ENCODE measurements at places on chromosomes 2 and 18.

- no peak for DNase-seq
Observed at GRCh38 chr2:101327863-101328394, 19.4 kb upstream of the RNF149 start.

GRCh38 chr2:497770-498492 is 179.3 kb downstream of the TMEM18 start:
- no peak for DNase-seq

DNA sequence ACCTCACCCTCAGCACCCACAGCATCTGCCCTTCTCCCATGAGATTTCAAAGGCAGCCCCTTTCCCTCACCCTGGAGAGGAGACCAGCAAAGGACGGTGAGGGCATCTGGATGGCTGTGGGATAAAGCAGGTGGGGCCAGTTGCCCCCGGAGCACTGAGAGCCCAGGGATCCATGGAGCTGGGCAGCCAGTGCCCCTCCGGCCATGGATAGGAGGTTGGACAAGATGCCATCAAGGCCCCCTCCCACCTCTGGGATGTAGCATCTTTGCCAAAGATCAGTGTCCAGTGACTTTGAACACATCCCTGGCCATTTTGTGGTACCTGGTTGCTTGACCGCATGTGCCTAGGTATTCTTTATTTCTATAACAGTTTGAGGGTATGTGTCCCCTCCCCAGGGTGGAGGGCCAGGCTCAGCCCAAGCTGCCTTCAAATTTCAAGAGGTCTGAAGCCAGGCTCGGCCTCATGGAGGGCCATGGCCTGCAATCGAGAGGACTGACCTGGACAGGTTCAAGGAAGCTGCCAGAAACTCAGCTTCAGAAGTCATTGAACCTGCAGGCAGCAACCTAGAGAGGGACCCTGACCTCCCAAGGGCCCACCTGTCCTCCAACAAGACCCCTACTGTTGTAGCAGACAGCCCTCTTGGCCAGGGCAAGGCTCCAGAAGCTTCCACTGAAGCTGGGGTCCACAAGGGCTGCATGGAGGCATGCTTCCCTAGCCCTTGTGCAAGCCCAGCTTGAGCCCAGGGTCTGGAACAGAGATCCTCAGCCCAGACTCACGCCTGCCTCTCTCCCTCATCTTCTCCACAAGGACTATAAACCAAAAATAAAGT is 55.5 kb upstream of the BIN1 start:
- no peak for DNase-seq

- DNase-seq, result no peak
Observed at GRCh38 chr2:83665894-83666293, 793.2 kb downstream of the SUCLG1 start.

- no peak for DNase-seq
Observed at GRCh38 chr2:165141601-165142354, 62.1 kb downstream of the SCN3A start.

GRCh38 chr2:10304458-10305253 is 2.0 kb downstream of the HPCAL1 start:
- DNase-seq, result no peak

GRCh38 chr2:68292108-68292710 is 27.5 kb downstream of the CNRIP1 start:
- no peak for DNase-seq

- no peak for DNase-seq
Observed at GRCh38 chr2:215652388-215652787, 216.5 kb upstream of the FN1 start.

DNA sequence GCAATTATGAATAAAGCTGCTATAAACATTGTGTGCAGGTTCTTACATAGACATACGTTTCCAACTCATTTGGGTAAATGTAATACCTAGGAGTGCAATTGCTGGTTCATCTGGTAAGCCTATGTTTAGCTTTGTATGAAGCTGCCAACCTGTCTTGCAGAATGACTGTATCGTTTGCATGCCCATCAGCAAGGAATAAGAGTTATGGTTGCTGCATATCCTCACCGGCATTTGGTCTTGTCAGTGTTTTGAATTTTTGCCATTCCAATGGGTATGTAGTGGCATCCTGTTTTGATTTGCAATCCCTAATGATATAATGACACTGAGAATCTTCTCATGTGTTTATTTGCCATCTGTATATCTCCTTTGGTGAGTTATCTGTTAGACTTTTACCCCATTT is 20.7 kb downstream of the CCDC150 start:
- DNase-seq, result no peak

DNA sequence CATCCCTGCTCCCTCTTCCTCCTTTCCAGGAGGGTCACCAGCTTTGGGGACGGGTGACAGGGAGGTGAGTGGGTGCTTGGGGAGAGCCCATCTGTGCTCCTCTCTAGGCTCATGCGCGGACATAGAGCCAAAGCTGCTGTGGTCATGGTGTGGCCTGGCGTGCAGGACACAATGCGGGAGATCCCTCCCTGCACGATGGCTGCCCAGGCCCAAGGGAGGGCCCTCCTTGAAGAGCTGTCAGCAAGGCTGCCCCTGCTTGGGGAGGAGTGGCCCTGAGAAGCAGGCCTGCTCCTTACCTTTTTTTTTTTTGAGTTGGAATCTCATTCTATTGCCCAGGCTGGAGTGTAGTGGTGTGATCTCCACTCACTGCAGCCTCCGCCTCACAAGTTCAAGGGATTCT is 111.4 kb downstream of the DYSF start:
- DNase-seq, result no peak

- DNase-seq, result no peak
Observed at GRCh38 chr2:54065891-54066290, 49.5 kb upstream of the ACYP2 start.

DNA sequence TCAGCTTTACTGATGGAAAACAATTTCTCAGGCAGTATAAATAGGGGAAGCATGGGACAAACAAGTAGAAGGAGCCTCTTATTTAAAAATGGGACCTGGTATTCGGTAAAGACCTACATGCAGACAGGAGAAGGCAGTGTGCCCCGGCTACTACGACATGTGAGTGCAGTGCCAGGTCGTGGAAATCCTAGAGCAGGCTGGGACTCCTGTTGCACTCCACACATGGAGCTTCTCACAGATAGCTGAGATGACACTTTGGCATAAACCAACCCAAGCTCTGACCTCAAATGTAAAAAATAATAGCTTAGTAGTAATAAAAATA is 885 bp upstream of the DSEL start:
- DNase-seq, result no peak

DNA sequence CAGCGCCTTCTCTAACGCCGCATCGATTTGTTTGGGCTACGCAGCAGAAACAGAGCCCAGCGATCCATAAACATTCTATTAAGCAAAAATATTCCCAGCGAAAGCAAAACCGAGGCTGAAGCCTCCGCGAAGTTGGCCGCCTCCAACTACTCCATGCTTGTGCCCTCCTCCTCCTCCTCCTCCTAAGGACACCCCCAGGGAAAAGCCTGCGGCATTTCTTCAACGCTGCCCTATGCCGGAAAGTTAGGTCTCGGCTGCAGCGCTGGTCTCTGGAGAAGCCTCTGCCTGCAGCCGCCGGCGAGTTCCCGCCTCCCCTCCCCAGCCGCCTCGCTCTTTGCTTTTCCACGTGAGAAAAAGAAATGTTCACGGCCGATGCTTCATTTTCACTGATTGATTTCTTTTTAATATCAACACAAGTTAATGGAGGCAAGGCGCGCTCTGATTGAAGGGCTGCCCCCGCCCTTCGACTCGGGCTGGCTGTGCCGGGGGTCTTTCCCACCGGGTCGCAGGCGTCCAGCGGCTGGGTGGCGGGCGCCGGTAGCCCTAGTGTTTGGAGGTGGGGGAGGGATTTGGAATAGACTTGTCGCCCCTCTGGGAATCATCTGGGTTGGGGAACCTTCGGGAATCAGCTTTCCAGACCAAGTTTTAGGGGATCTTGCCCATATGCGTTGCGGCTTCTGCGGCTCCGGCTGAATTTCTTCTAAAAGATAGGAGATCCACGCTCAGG is 3.9 kb downstream of the NRP2 start:
- DNase-seq, result no peak

- no peak for DNase-seq
Observed at GRCh38 chr18:31230495-31230894, 67.8 kb upstream of the DSC1 start.

- no peak for DNase-seq
Observed at GRCh38 chr2:55153584-55154299, 78.4 kb downstream of the CLHC1 start.

- DNase-seq, result no peak
Observed at GRCh38 chr2:172097557-172098131, 5.1 kb downstream of the DLX2 start.

- DNase-seq, result no peak
Observed at GRCh38 chr2:119749477-119750012, 10.2 kb upstream of the PTPN4 start.

- DNase-seq, result no peak
Observed at GRCh38 chr2:232532419-232532818, 6.5 kb downstream of the CHRND start.

DNA sequence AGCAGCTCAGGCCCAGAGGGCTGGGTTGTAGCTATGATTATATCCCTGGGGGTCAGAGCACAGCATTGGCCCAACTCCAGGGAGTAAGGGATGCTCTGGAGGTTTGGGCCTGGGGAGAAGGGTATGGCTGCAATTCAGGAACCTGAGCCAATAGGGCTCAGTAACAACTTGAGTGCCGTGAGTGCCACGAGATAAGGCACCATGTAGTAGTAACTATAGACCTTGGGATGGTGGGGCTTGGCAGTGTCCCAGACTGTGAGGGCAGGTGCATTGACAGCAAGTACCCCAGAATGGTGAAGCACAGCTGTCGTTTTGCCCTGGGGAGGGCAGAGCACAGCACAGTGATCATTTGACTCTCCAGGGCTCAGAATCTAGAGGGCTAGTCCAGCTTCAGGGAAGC is 45.1 kb upstream of the ZNF396 start:
- no peak for DNase-seq

DNA sequence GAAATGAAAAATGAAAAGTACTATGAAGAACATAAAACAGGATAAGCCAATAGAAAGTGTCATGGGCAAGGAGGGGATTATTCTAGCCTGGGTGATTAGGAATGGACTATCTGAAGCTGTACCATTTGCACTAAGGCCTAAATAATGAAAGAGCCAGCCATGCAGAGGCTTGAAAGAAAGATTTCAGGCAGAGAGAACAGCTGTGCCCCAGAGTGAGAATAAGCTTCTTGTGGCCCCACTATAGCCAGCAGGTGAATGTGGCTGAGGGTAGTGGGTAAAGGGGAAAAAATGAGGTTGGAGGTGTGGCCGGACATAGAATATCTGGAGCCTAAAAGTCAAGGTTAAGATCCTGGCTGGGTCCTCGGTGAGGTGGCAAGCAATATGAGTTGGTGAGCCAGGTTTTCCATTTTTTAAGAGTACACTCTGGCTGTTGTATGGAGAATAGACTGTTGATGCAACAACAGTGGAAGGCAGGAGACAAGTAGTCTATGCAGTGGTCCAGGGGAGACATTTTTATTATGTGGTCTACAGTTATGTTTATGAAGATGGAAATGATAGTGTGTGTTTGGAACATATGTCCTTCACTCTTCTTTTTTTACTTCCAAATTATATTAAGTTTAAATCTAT is 135.2 kb upstream of the SETBP1 start:
- no peak for DNase-seq

DNA sequence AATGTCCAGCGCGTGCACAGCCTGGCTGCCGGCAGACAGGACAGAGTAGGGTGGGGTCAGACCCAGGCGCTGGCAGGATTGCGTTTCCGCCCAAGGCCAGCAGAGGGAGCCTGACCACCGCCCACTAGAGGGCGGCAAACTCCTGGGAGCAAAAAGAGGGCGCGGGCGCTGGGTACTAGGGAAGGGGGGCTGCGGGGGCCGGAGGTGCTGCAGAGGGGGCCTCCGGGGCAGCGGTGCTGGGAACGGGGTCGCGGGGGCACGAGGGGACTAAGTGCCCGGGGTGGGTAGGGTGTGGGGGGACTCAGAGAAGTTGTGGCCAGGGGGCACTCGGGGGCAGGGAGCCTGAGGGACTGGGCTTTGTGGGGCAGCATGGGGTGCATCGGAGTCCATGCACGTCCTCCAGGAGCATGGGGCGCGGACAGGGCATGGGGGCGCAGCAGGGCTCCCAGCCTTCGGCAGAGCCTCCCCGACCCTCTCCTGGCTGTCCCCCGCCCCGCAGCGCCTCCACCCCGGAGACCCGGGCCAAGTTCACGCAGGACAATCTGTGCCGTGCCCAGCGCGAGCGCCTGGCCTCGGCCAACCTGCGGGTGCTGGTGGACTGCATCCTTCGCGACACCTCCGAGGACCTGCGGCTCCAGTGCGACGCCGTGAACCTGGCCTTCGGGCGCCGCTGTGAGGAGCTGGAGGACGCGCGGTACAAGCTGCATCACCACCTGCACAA is 3.2 kb downstream of the TEKT4 start:
- peak; percentile 30 for DNase-seq

GRCh38 chr2:219513787-219514186 is 495 bp upstream of the ASIC4 start:
- no peak for DNase-seq

DNA sequence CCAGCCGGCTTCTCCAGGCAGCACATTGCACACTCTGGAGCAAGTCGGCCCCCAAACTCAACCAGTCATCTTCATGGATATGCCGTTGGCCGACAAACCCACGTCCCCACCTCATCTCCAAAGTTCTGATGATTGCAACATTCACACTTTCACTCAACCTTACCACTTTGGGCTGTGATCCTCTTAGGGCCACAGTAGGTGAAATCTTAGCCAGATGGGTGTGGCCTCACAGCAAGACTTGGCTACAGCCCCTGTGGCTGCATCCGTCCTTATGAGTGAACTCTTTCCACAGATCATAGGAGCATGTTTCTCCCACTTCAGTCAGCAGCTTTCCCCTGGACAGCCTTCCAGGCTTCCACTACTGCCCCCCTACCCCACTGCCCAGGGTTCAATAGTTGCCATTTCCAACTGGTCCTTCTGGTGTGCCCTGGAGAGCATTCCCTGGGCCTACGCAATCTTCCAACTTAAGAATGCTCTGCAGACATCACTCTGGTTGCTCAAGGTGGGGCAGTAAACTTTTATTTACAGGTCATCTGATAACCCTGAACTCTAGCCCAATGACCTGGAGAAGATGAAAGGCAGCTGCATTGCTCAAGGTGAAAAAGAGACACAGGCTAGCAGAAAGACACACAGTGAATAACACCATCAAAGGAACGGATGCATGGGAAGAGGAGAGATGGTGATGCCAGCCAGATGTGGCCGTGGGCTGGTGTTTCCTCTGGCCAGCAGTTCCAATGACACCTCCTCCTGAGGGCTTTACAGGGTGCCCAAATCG is 34.5 kb downstream of the ARL4C start:
- DNase-seq, result no peak

DNA sequence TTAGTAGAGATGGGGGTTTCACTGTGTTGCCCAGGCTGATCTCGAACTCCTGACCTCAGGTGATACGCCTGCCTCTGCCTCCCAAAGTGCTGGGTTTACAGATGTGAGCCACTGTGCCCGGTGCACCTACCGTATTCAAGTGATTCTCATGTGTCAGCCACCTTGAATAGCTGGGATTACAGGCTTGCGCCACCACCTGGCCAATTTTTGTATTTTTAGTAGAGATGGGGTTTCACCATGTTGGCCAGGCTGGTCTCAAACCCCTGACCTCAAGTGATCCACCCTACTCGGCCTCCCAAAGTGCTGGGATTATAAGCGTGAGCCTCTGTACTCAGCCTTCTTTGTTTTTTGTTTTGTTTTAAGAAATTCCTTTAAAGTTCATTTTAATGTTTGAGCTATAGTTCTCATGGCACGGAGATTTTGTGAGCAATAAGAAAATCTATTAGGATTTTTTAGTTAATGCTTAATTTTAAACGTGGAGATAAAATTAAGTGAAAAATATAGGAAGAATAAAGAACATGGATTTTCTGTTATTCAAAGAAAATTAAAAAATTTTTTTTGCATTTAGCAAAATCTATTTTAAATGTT is 242.6 kb downstream of the PHLPP1 start:
- peak; percentile 49 for DNase-seq

- no peak for DNase-seq
Observed at GRCh38 chr2:178954049-178954448, 95.9 kb downstream of the CCDC141 start.
